Activated T-cell treated with anti-CD3 and anti-CD28 coated beads, Interleukin-2, amount 50 U/mL, for 1 hour (primary cell): ENCODE measurements at places on chromosomes 2 and 18.

DNA sequence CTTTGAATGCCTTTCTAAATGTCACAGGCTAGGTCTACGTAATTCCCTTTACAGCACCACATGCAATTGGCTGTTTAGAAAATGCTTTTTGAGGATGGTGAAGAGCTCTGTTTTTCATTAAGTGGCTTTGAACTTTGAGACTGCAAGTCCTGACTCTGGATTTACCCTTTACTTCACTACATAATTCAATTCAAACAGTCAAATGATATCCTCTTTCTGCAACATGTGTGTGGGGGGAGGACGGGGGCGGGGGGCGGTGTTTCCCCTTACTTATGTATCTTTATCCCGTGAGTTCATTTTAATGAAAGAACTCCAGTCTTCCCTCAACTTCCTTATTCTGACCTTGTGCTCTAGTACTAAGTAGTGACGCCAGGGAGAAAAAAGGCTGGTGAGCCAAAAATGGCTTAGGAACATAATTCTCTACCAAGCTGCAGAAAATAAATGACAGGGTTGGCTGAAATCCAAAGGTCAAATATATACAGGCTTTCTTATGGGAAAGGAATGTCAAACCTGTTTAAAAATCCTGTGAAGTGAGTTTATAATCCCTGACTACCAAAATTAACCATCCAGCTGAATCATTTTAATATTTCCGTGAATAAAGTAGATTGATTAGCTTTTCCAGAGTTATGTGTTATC lies 119.6 kb downstream of the SLC8A1 start:
- DNase-seq = no peak

- DNase-seq = no peak
Observed at GRCh38 chr18:44968336-44968735, 287.6 kb downstream of the SETBP1 start.

- DNase-seq = no peak
Observed at GRCh38 chr2:137800386-137800785, 163.9 kb upstream of the HNMT start.

GRCh38 chr2:48265169-48266030 lies 264.6 kb upstream of the STON1 start:
- no peak for DNase-seq

DNA sequence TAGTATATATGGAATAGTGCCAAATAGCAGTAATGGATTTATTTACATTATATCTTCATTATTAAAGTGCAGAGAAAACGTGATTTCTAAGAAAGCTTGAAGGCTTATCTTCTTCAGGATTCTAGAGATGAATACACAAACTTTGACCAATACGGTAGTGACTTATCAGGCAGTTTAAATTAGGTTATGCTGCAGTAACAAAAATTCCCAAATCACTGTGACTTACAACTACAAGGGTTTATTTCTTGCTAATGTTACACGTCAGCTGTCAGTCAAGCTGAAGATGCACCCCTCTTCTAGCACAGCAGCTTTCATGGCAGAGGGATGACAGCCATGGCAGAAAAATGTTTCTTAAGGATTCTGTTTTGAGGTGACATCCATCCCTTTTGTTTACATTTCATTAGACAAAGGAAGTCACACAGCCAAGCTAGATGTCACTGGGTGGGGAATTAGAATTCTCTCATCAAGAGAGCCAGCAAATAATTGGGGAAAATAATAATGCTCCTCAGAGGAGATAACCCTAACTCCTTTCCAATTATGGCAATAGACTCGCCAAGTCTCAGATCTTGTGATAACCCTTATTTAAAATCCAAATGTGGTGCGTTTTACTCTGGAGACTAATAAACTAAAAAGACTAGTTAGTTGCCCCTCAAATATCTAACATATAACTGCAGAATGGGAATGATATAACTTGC lies 268.3 kb upstream of the CYP26B1 start:
- DNase-seq = no peak

- DNase-seq = no peak
Observed at GRCh38 chr2:133315280-133315679, 253.0 kb downstream of the NCKAP5 start.

DNA sequence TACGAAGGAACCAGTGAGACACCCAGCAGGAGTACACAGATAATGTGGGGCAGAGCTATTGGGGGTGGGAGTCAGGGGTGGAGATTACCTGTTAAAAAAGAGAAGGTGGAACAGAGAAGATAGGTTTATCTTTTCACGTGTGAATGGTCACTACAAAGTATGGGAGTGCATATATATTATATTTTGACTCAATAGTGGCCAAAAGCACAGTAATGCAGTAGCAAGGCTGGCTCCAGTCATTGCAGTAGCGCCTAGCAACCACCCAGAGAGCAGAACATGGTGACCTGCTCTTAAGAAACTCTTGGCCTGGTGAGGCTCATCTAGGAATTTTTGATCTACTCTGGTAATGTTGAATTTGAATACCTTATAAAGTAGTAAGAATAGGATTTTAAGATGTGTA lies 1.0 kb downstream of the IMPACT start:
- no peak for DNase-seq

GRCh38 chr18:44791520-44791919 lies 110.8 kb downstream of the SETBP1 start:
- no peak for DNase-seq

- no peak for DNase-seq
Observed at GRCh38 chr2:98543842-98544241, 64.5 kb downstream of the COA5 start.

DNA sequence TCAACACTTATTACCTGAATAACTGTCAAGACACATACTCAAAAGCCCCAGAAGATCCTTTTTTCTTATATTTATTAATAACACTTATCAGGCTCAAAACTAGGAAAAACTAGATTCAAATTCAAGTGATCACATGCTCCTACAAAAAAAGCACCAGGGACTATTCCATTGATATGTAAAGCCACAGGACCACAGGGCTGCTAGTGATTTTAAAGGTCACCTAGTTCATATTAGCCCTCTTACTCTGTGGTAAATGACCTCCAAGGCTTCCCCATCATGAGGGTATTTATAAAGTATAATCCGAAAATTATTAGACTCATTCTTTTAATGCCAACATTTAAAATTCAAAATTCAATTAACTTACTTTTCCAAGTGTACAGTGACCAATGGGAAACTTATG lies 52.5 kb downstream of the LRPPRC start:
- DNase-seq = no peak

DNA sequence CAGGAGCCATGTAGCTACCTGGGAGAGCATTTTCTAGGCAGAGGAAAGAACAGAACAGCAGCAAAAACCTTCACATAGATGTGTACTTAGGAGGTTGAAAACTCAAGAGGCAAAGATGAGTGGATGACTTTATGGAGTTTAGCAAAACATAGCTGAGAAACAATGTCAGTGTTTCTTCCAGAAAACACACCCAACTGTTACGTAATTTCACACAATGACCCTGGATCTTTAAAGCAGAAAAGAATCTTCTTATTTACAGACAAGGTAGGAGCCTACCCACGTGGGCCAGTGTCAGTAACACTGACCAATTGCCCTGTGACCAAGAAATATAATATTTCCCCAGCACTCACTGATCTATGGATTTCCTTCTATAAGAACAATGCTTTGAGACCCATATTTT lies 254.6 kb downstream of the CDH20 start:
- no peak for DNase-seq

DNA sequence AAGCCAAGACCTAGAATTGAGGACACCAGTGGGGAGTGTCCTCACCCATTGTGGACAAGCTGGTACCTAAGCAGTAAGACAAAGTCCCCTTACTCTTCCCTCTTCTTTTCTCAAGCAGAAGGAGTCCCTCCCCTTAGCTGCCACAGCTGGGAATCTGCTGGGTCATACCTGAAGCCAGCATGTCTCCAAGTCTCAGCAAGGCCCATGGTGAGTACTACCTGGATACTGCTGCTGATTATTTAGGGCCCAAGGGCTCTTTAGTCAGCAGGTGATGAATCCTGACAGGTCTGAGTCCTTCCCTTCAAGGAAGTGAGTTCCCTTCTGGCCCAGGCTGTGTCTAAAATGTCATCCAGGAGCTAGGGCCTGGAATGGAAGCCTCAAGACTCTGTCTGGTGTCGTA lies 198.6 kb upstream of the STK17B start:
- DNase-seq = no peak

- no peak for DNase-seq
Observed at GRCh38 chr2:101253013-101253702, 472 bp downstream of the CNOT11 start.

DNA sequence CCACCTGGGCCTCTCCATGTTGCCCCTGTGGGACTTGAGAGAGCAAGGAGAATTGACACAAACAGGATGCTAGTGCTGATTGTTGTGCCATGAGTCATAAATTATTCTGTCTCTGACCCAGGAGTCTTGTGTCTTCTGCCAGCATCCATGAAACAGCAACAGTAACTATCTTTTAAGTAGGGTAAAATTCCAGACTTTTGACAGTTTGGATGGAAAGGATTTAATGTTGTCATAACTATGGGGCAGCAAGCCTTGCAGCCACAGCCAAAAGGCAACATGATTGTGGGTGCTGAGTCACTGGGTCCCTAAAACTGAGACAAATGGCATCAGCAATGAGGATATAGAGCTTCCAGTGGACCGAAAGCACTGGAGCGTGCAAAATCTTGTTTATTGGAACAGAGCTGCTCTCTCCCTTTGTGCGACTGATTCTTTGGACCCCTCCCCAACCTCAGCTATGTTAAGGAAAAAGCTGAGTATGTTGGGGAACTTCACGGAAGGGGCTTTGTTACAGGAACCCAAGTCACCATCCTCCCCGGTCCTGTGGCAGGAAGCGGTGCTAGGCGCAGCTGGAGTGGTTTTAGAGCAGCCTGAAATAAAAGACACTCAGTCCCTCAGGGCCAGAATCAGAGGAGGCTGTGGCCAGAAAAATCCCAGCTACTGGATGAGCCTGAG lies 9.6 kb upstream of the ITPRIPL1 start:
- peak; percentile 30 for DNase-seq

DNA sequence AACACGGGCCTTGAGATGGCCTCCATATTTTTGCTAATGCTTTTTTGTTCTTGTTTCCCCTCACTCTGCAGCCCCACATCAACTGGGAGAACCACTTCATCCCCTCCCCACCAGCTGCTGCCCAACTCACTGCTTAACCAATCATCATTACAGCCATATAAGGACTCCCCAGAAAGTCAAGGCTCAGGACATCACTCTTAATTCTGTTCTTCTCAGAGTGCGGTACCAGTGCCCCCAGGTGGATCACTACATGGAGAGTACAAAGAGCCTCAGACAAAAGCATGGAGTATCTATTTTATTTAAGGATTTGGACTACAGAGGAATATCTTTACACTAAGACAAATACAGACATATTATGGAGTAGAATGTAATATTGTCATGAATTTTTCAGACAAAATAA lies 340.6 kb downstream of the PAX3 start:
- DNase-seq = no peak

GRCh38 chr2:223225266-223225665 lies 173.3 kb downstream of the KCNE4 start:
- no peak for DNase-seq

GRCh38 chr2:219002395-219003266 lies 9.4 kb upstream of the CRYBA2 start:
- DNase-seq = peak; percentile 54

DNA sequence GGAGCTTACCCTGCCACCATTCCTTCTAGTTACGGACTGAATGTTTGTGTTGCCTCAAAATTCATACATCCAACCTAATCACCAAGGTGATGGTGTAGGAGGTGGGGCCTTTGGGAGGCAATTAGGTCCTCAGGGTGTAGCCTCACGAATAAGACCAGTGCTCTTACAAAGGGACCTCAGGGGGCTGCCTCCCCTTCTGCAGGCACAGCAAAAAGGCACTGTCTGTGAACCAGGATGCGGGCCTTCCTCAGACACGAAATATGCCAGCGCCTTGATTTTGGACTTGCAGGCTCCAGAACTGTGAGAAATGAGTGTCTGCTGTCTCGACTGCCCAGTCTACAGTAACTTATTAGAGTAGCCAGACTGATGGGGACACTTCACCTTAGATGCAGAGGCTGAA lies 150.4 kb upstream of the HDAC4 start:
- DNase-seq = no peak

- no peak for DNase-seq
Observed at GRCh38 chr2:236745420-236746210, 176.0 kb downstream of the ACKR3 start.

- no peak for DNase-seq
Observed at GRCh38 chr2:164669291-164669690, 48.0 kb upstream of the GRB14 start.

- no peak for DNase-seq
Observed at GRCh38 chr18:78492064-78492812, 487.4 kb upstream of the SALL3 start.

- no peak for DNase-seq
Observed at GRCh38 chr2:48482313-48482712, 47.6 kb upstream of the STON1 start.

DNA sequence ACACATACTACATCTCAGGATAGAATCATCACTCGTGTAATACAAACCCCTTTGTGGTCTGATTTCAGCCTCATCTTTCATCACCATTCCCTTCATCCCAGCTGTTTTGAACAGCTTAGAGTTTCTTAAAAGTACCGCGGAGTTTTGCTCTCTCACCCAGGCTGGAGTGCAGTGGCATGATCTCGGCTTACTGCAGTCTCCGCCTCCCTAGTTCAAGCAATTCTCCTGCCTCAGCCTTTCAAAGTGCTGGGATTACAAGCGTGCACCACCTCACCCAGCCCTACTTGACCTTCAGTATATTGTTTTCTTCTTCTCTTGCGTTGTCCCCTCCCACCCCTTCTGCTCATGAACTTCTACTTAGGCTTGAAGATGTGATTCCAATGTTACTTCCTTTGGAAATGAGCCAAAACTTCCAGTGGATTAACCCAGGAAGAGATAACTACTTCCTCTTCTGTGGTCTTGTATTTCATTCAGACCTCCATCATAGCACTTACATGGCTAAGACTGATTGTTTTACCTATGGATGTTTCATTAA lies 15.8 kb downstream of the ERLEC1 start:
- no peak for DNase-seq

DNA sequence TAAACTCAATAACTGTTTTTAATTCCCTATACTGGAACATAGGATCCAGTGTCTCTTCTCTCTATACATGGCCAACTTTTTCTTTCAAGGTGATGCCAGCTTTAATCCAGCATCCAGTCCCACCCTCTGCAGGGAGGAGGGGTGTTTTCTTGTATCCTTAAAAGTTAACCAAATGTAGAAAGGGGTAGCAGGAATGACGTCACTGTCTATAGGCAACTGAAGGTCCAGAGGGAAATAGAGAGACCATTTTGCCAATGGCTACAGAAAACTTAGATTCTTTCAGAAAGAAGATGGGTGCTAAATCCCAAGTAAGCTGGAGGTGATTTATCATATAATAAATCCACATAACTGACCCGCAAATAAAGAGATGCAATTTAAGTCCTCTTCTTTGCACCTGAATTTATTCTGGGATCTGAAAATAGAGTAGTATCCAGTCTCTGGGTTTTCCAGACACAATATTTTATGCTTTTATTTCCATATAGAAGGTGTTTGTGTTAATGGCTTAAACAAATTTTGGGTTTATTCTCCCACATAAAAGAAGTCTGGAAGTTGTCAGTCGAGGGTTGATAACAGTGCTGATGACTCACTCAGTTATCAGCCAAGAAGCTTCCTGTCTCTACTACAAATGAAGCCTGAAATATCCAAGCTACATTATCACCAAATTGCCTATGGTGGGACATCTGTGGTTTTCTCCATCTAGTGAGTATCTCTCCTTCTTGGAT lies 5.7 kb upstream of the DNER start:
- no peak for DNase-seq
